ENCODE measurements at places on chromosomes 16 and 17.

- no peak for DNase-seq
These were observed 19.0 kb downstream of the SLC7A6 start for GRCh38 chr16:68283346-68283745.

- DNase-seq, result no peak
These were observed 7.1 kb downstream of the RBFOX1 start for GRCh38 chr16:7339700-7340099.

DNA sequence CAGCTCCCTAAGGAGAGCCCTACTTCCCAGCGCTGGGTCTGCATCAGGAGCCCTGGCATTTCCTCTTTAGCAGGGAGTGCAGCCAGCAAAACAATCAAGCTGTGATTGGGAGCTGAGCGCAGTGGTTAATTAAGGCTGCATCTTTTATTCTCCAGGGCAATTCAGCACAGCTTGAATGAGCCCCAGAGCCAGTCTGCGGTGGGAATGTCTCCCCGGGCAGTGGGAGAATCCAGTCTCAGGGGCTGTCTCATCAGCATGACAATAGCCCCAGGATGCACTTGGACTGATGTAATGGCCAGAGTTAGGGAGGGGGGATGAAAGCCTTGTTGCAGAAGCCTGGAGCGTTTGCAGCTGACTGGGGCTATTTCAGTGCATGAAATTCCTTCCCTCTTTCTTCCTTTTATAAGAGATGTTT is 292.6 kb upstream of the SOX9 start:
- DNase-seq, result peak; percentile 63

DNA sequence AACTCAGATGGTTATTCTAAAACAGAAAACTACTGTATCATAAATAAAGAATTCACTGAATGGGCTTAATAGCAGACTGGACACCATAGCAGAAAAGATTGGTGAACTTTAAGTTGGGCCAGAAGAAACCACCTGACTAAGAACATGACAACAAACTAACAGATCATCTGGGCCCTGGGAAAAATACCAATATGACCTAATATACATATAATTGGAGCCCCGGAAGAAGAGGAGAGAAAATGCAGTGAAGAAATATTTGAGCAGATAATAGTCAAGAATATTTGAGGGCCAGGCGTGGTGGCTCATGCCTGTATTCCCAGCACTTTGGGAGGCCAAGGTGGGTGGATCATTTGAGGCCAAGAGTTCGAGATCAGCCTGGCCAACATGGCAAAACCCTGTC is 25.5 kb upstream of the SDK2 start:
- DNase-seq, result no peak

GRCh38 chr16:73945631-73946030 is 351.0 kb upstream of the PSMD7 start:
- DNase-seq, result no peak
